ENCODE measurements at places on chromosomes 3 and 15. TPM values are rescaled to one million over a fixed set of nuclear protein-coding genes. Genes with fewer than 3 reads are reported as not detected.

The PLSCR4 gene
- 50.3 TPM for total RNA-seq

The SPTBN5 gene
- total RNA-seq, result 0.49 TPM

The INO80 gene
- total RNA-seq, result 31.7 TPM

The RYR3 gene
- 16.5 TPM for total RNA-seq

The CDHR4 gene
- total RNA-seq, result not detected

The AGBL1 gene
- total RNA-seq, result not detected

The AADACL2 gene
- total RNA-seq, result 0.49 TPM

The PAK2 gene
- 41.3 TPM for total RNA-seq

The ARPP21 gene
- total RNA-seq, result not detected

The OIP5 gene
- not detected for total RNA-seq

The ELL3 gene
- total RNA-seq, result 15.0 TPM

The FLNB gene
- total RNA-seq, result 147 TPM

The P2RY1 gene
- 17.9 TPM for total RNA-seq

The HTR3C gene
- not detected for total RNA-seq

The PLCL2 gene
- total RNA-seq, result 5.6 TPM

The MCF2L2 gene
- 2.0 TPM for total RNA-seq

The CHRD gene
- 32.7 TPM for total RNA-seq

The TNNC1 gene
- total RNA-seq, result 1.7 TPM

The SLC15A2 gene
- 0.49 TPM for total RNA-seq

The ITIH1 gene
- 0.98 TPM for total RNA-seq

The DUOXA2 gene
- total RNA-seq, result 1.5 TPM

The STAC gene
- total RNA-seq, result 3.9 TPM

The BTLA gene
- 3.2 TPM for total RNA-seq

The NUP210 gene
- 10.1 TPM for total RNA-seq

The IL12A gene
- total RNA-seq, result 6.6 TPM

The LRRC31 gene
- not detected for total RNA-seq

The UPK1B gene
- not detected for total RNA-seq

The LTF gene
- not detected for total RNA-seq

The FOXL2NB gene
- 1.5 TPM for total RNA-seq

The TBCCD1 gene
- total RNA-seq, result 10.6 TPM

The TNFSF10 gene
- total RNA-seq, result 92.8 TPM

The ACOX2 gene
- total RNA-seq, result 24.8 TPM

The SLC9A9 gene
- total RNA-seq, result 30.7 TPM

The FOXB1 gene
- not detected for total RNA-seq

The CYP8B1 gene
- not detected for total RNA-seq

The GOLGA6B gene
- total RNA-seq, result not detected

The NPAP1 gene
- not detected for total RNA-seq
